Dermis microvascular lymphatic vessel endothelial cell (primary cell): ENCODE measurements at places on chromosomes 1 and 21.

DNA sequence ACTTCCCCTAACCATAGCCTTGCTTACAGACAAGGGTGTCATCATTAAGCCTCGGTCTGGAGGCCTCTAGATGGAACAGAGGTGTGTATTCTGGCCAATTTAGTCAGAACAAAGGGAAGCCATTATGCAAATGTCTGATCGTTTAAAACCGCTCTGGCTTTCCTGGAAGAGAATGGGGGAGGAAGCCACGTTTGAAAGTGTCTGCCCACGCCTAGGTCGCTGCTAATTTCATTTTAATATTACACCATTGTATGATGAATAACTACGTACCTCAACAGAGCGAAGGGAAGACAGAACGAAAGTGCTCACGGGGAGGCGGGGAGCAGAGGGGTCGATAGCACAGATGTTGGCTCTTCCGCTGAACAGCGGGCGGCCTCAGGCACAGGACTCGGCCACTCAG is 41.1 kb upstream of the CSF3R start:
- DNase-seq: no peak

DNA sequence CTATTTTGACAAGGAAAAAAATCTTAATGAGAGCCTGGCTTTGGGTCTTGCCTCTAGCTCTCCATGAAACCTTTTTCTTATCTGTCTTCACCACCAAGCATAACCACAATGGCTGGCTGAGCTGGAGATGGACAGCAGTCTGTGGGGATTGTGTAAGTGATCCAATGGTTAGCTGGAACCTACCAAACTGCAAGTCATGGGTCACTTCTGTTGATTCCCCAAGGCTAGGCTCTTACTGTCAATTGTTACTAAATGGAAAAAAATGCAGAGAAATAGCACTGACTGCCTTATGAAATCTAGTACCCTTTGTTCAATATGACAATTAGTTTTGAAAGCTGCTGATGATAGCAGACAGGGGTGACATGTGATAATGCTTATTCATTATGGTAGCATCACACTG is 359.0 kb downstream of the ST6GALNAC3 start:
- no peak for DNase-seq

DNA sequence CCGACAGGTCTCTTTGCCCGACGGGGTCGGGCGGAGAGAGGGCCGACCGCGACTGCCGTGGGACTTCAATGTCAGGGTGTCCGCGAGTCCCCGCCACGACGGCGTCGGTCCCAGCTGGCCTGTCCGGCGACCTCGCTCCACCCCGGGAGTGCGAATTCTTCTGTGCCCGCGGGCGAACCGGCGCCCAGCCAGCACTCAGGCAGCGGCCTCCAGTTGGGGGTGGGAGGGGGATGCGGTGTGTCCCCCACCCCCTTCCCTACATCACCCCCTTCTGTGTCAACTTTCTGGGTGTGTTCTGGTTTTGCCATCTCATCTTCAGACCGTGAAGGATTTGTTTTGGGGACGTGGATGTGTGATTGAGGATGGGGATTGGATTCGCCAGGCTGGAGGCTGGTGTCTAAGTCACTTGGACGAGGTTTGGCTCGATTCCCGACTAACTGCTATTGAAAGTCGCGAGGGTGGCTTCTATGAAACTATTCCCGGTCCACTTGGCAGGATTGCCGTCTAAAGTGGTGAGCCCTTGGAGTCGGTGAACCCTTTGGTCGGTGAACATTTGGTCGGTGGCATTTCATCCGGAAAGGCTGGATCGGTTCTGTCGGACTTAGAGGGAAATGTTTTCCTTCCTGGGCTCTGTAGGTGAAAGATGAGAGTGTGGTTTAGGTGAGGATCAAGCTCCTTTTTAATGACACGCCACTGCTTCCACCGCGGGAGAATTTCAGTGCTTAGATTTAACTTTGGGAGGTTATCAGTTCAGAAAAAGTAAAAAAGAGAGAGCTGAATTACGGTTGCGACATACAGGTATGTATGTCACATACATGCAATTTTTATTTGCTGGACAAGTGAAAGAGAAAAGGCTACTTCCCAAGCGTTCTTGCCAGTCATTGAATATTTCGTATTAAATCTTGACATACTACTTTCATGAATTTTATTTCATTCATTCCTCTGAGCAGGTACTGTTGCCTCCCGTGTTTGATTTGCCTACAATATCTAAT is 771 bp downstream of the ABCD3 start:
- peak; percentile 53 for DNase-seq

- DNase-seq: peak; percentile 56
Observed at GRCh38 chr1:6351480-6352137, 42.0 kb downstream of the ACOT7 start.

DNA sequence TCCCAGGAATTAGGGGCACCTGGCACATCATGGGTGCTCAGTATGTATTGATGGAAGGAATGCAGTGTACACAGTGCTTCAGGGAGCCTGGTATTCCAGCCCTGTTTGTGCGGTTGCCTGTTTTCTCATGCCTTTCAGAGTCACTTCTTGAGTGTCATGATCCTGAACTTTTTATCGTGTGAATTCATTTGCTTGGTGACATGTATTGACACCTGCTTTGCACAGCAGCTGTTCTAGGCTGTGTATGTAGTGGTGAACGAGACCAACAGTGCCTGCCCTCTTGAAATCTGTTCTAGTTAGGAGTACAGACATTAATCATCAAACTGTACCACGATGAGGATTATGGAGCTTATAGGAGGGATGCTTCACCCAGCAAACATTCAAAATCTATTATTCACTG is 6.1 kb downstream of the HTR6 start:
- DNase-seq: no peak
